Right cardiac atrium (tissue), 5 donors: ENCODE measurements at places on chromosomes 2 and 18. TPM values are rescaled to one million over a fixed set of nuclear protein-coding genes. Genes with fewer than 3 reads are reported as not detected.

DNA sequence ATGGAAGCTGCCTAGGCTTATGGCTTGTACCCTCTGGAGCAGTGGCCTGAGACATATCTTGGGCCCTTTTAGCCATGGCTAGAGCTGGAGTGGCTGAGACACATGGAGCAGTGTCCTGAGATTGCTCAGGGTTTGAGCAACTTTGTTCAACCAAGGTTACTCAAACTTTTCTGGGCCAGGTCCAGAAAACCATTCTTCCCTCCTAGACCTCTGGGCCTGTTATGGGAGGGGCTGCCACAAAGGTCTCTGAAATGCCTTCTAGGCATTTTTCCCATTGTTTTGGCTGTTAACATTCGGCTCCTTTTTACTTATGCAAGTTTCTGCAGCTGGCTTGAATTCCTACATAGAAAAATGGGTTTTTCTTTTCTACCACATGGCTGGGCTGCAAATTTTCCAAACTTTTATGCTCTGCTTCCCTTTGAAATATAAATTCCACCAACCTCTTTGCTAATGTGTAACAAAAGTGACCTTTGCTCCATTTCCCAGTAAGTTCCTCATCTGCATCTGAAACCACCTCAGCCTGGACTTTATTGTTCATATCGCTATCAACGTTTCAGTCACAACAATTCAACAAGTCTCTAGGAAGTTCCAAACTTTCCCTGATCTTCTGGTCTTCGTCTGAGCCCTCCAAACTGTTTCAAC, 84.9 kb upstream of the MAP4K3 start:
- DNase-seq = no peak

DNA sequence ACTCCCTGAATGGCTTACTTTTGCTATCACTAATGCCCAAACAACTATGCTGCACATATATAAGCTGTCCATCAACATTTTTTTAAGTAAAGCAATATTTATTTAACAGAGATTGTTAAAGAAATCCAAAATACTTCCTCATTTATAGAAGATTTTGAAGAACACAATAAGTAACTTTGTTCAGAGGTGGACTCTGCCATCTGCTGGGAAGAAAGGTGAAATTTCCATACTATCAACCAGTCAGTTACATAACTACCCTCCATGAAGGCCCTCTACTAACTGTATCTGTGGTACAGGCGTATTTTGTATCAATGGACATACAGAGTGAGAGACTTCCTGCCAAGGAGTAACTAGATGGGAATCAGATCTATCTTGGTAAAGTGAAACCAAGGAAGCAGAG, 106.0 kb downstream of the DTNB start:
- no peak for DNase-seq

GRCh38 chr2:10385501-10385900, 62.6 kb downstream of the ODC1 start:
- no peak for DNase-seq

DNA sequence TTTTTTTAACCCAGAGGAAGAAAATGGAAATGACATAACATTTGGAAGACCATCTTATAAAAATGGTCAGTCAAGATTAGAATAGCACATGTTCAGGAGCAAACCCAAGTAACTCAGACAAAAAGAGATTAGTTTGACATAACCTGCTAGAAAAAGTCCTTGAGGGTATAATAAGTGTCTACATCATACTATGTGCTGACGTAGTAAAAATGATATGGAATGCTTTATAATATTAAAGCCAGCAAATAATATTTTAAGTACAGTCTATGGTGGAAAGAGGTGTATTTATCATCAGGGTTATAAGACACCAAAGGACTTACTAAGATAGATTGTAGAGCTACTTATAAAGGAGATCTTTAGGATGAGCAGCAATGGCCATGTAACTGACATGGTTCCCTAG, 169.0 kb downstream of the LTBP1 start:
- DNase-seq = no peak

GRCh38 chr2:217774232-217774631, 228.6 kb downstream of the TNS1 start:
- no peak for DNase-seq

GRCh38 chr2:75007061-75007460, 48.6 kb downstream of the POLE4 start:
- DNase-seq = no peak

DNA sequence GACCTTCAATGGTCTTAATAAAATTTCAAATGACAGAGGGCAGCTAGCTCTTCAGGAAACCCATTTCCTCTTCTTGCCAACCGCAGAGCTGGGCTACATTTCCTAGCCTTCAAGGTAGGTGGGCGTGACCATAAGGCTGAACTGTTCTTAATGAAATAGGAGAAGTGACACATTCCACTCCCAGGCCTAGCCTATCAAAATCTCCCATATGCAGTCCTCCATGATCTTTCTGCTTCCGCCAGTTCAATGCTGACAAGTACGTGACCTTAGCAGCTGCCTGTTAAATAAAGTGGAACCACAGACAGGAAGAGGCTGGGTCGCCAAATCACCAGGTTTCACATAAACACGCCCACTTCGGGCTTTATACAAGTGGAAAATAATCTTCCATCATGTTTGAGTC, 13.2 kb downstream of the SERPINE2 start:
- no peak for DNase-seq

DNA sequence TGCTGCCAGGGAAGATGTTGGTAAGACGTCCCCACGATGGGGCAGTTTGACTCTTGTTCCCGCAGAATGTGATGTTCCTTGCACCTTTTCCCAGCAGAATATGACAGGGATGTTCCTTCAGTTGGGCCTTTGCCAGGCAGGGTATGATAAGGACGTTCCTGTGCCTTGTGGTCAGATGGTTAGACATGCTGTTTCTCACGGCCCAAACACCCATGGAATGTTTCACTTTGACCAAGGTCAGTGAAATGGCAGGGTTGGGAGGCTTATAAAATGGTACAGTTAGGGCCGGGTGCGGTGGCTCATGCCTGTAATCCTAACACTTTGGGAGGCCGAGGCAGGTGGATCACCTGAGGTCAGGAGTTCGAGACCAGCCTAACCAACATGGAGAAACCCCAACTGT, 40.3 kb upstream of the YPEL5 start:
- DNase-seq = no peak

DNA sequence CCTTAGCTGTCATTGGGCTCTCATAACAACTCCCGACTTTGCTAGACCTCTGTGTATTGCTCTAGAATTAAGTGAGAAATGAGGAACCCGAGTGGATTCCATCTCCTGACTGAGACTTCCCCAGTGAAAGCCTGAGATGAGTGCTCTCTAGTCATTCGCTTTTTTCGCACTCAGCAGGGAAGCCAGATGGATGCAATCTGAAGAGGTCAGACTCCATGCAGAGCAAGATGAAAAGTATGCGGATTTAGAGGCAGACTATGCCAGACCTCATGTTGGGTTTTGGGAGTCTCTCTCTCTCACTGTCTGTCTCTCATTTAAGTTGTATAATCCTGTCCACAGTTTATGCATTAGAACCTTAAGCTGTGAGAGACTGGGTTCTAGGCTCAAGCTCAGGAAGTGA, 88.6 kb downstream of the SLC5A7 start:
- DNase-seq = no peak

GRCh38 chr2:80591233-80591632, 286.7 kb upstream of the LRRTM1 start:
- no peak for DNase-seq

DNA sequence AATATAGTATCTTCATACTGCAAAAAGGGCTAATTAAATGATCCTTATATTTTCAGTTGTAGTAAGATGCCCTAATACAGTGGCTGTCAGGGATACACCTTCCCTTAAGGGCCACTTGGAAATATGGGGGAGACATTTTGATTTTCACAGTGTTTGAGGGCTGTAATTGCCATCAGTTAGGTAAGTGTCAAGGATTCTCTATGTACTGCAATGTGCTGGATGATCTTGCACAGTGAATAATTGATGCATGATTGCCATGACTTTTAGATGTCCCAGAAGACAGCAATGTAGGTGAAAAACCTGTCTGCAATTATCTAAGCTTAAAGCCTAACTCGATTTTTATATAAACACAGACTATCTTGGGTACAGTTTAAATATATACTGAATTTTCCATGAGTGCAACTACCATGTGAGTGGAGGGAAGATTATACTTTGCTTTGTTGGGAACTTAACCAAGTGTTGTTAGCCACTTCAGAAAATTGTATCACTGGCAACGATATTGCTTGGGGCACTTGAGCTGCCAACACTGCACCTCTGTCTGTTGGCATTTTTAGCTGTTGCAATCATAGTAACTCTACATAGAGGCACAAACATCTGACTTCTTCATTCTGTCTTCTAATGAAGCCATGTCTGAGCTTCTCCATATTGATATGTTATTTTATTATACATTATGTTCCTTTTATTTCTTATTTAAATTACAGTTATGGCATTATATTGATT, 45.2 kb downstream of the MAIP1 start:
- DNase-seq = no peak

Gene MEP1B
- not detected for total RNA-seq

Gene NEB
- 48.5 TPM for total RNA-seq

Gene PTPRN
- not detected for total RNA-seq
